Left forelimb (tissue), 1 donor: ENCODE measurements at places on chromosomes 4 and X.
A peak's percentile ranks its signal among the peaks of the same experiment; 100 is the strongest.

DNA sequence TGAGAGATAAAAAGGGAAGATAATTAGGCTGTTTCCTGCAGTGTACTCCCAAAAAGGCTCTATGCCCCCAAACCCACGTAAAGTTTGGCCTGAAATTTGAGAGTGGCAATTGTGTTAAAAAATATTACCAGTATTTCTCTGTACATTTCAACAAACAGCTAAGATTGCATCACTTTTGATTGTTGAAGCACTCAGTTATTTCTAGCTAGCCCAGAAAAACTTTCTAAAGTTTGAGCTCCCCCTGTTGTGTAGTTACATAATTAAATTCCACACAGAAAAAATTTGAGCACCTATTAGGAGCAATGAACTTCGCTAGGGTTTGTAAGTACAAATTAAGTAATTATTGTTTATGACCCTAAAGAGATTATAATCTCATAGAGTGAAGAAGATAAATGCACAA, 109.4 kb downstream of the DLG3 start:
- DNase-seq: no peak

- peak; percentile 81 for DNase-seq
Measured at GRCh38 chr4:1809754-1810502, 16.8 kb downstream of the FGFR3 start.

DNA sequence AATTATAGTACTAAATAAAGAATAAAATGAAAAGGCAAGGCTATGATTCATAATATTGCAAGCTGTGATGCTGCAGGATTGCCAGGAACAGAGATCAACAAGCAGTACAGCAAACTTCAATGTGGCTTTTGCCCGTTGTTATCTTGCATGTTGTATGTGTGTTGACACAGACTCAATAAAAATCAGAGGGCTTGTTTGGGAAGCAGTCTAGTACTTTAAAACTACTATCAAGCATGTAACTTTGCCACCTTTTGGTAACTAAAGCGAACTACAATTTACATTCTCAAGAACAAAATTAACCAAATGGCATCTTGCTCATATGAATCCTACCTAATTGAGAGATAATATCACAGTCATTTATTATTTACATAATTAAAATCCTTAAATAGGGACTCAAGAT, 79.8 kb upstream of the GPM6A start:
- DNase-seq: no peak

GRCh38 chr4:143189528-143189927, 4.8 kb downstream of the USP38 start:
- DNase-seq: no peak

DNA sequence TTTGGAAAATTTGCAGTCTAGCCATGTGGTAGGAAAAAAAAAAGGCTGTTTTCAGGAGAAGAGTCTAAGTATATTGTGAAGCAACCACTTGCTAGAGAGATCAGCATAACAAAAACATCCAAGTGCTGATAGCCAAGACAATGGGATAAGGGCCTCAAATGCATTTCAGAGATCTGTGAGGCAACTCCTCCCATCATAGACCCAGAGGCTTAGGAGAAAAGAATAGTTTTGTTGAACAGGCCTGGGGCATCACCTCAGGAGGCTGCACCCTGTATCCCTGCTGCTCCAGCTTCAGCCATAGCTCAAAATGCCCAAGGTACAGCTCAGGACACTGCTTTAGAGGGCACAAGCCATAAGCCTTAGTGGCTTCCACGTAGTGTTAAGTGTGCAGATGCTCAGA, 13.6 kb upstream of the GPR174 start:
- DNase-seq: no peak

GRCh38 chr4:1562371-1562770, 121.7 kb downstream of the FAM53A start:
- no peak for DNase-seq

- DNase-seq: no peak
Measured at GRCh38 chr4:183289688-183290087, 30.4 kb downstream of the CLDN22 start.

GRCh38 chr4:134132086-134132783, 69.4 kb downstream of the PABPC4L start:
- DNase-seq: no peak

DNA sequence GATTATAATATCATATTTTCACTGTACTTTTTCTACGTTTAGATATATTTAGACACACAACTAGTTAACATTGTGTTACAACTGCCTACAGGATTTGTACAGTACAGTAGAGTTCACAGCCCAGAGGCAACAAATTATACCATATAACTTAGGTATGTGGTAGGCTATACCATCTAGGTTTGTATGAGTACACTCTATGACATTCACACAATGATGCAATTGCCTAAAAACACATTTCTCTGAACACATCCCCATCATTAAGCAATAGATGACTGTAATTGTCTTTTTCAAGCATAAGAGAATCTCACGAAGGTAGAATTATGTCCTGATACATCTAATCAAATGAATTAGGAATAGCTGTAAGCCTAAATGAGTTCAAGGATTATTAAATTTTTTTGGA, 12.3 kb upstream of the TIGD2 start:
- no peak for DNase-seq

DNA sequence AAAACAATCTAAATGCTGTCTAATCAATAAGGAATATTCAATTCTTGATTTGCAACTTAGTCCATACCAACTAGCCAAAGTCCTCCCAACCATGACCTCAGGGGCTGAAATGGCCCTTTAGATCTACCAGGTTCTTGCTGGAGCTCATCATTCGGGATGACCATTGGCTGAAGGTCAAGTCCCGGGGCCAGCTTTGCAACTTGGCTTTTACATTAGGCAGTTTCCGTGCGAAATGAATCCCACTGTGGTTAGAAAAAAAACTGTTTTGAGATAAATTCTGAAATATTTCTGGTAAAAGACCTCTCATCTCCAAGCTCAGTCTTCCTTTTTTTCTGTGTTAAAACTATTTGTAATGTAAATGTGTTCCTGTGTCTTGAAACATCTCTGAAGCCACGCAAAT, 178.6 kb downstream of the TENM3 start:
- DNase-seq: no peak

DNA sequence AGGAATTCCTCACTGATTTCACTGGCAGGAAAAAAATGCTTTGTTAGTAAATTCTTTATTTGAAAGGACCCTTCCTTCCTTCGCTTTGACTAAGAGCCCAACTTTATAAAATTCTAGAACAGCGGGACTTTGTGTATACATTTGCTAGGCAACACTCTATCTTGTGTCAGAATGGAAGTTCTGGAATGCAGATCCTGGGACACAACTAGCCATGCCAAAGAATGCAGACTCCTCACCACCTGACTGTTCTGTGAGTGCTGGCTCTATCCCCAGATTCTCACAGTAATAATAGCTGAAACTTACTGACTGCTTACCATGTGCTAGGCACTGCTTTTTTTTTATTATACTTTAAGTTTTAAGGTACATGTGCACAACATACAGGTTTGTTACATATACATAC, 73.3 kb upstream of the ZDHHC15 start:
- no peak for DNase-seq

DNA sequence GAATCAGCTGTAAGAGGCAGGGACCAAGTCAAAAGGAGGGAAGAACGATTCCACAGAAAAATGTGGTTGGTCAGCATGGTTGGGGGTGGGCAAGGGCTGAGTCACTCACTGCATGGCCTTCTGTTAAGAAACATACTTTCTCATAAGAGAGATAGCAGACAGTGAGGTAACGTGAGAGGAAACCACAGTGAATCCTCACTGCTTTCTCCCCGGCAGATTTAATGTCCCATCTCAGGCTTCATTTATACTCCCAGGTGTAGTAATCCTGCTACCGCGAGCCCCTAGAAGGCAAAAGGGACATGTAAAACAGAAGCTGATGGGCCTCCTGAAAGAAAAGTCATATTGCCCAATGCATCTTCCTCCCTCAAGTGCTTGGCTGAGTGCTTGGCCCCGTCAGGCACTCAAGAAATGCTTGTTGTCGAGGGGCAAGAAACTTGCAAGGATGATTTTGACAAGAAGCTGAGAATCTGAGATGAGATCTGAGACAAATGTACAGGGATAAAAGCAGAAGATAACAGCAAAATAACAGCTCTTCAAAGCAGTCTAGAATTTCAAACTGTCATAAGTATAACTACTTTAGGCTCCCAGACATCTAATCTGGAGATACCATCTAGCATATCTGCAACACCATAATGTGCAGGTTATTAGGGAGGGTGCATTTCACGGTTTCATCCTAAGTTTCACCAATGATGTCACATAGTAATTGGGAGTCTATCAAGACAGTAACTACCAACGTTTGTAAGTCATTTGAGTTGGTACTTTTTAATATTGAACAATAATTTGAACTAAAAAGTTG, 40.2 kb downstream of the SH3KBP1 start:
- DNase-seq: no peak
